Activated naive CD4-positive, alpha-beta T cell (primary cell): ENCODE measurements at places on chromosomes 1 and 21.

DNA sequence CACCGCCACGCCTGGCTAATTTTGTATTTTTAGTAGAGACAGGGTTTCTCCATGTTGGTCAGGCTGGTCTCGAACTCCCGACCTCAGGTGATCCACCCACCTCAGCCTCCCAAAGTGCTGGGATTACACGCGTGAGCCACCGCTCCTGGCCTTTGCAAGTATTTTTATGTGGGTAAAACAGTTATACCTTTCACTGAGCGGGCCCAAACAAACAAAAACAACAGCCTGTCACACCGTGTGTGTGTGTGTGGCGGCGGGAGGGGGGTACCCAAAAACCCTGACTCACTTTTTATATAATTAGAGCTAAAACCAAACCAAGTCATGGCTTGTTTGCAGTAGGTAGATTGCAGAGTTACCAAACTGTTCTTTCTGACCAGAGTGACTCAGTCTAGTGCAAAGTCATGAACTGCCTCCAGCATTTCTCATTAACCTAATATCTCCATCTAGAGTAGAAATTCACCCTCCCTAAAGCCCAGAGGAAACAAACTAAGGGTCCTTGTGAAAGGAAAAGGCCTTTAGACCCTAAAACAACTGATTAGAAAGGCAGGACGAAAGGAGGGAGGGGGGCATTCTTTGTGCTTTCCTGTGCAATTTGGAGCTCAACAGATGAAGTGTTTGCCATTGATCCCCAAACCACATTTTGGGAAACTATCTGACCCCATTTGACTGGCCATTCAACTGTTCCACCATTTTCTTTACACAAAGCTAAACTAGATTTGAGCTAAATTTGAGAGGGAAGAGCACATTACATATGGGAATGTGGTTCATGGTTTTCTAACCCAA is 181.0 kb downstream of the DHRS3 start:
- DNase-seq = no peak

- no peak for DNase-seq
Measured at GRCh38 chr1:86852782-86853408, 61.0 kb downstream of the SELENOF start.

DNA sequence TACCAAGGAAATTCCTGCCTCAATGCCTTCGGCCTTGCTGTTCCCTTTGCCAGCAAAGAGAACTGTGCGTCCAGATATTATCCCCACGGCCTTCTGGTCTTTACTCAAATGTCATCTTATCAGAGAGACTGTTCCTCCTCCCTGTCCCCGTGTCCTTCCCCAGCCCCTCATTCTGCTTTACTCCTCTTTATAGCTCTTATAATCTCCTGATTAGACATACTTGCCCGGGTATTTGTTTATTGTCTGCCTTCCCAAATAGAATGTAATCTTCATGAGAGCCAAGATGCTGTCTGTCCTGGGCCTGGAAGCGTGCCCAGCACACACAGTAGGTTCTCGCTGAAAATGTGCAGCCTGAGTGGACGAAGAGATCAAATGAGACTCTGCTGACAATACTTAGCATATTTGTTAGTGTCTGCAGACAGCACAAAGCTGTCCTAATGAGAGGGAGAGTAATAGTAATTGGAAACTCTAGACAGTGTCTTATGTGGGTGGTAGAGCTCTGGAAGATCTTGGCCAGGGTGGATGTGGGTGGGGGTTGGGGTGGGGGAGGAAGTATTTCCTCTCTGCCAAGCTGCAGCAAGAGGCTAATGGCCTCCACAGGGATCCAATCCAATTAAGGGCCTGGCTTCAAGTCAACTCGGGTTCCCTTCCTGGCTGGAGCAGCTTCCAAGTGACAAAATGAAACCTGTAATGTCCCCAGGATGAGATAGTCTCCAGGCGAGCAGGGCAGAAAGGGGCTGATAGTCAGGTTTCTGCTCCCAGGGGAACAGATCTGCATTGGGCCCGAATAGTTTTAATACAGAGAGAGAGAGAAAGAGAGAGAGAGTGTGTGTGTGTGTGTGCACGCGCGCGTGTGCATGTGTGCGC is 9.5 kb upstream of the CLIC4 start:
- DNase-seq = no peak

DNA sequence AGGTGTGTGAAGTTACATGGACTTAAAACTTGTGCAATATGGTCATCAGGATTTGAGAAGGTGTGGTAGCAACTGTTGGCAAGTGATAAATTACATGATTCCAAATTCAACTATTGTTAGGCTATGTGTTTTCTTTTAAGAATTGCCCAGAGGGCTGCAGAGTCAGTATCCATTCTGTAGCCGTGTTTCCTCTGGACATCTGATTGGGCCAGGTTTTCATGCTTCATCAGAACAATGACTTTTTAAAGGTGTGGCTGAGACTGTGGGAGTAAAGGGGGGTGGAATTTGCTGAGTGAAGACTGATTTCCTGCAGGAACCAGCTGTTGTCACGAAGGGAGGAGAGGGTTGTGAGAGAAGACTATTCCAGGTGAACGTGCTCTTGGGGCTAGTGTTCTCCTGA is 1.7 kb upstream of the HRNR start:
- DNase-seq = no peak

- no peak for DNase-seq
Measured at GRCh38 chr1:102896286-102896685, 212.0 kb downstream of the COL11A1 start.

DNA sequence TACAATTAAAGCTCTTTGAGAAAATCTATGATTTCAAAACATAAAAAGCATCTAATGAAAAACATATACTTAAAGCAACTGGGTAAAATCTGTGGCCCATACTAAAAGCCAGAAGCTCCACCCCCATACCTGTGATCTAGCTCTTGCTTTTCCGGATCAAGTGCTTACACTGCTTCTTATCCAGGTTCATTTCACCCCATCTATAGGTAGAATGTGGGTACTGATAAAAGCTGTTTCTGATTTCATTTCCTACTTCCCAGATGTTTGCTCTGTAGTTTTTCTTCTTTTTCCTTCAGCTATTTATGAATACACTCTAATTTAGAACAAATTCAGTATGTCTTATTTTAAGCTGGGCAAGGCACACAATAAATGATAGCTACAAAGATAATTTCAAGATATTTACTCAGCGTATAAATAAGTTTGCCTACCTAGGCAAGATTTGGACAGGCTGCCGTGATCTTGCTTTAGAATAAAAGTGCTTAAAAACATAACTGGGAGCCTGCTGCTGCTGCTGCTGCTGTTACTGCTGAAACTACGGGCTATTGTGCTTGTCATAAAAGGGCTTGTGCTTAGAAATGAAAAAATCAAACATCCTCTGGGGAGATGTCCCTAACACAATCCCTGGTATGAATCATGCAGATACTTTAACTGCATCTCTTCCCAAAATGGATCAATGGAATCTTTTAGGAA is 2.1 kb downstream of the SIPA1L2 start:
- no peak for DNase-seq

- DNase-seq = no peak
Measured at GRCh38 chr1:196808529-196809235, 10.8 kb upstream of the CFHR1 start.

DNA sequence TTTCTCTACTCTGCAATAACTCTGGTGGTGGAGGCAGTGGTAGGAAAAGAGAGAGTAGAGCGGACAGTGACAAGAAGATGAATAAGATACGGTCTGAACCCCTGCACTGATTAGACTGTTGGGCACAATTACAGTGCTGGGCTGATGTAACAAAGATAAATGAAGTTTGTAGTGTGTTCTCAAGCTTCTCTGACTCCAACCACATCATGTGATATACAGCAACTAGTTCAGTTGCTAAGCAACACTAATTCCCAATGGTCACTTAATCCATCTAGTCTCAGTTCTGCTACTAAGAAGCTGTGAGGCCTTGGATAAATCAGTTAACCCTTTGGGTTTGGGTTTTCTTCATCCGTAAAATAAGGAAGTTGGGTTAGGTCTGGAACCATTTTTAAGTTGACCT is 17.3 kb downstream of the DDR2 start:
- DNase-seq = no peak

DNA sequence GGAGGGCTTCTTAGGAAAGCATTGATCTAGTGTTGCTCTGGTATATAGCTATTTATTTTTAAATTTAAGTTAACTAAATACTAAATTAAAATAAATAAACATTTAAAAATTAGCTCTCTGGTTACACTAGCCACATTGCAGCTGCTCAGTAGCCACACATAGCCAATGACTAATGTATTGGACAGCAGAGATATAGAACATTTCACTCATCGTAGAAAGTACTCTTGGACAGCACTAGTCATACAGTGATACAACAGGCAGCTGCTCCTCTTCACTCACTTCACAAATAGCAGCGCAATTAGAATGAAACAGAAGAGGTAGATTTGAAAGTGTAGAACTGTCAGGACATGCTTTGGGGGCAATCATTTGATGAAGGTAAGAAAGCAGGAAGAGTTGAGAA is 245.4 kb downstream of the PBX1 start:
- no peak for DNase-seq

DNA sequence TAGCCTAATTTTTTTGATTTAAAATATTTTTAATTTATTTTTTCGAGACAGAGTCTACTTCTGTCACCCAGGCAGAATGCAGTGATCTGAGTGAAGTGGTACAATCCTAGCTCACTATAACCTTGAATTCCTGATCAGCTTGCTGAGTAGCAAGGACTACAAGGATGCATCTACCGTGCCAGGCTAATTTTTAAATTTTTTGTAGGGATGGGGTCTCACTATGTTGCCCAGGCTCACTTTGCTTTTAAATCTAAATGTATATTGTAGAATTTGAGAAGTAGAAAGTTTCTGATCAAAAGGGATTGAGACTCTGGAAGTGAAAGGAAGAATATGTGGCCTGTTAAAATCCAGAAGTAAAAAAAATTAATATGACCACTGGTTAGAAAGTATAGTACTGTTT is 1.6 kb downstream of the STX12 start:
- no peak for DNase-seq

GRCh38 chr1:175208773-175209492 is 16.4 kb upstream of the KIAA0040 start:
- peak; percentile 15 for DNase-seq

- no peak for DNase-seq
Measured at GRCh38 chr1:32052887-32053286, 19.9 kb upstream of the TMEM39B start.

GRCh38 chr1:85394130-85394529 is 70.8 kb downstream of the DDAH1 start:
- no peak for DNase-seq

DNA sequence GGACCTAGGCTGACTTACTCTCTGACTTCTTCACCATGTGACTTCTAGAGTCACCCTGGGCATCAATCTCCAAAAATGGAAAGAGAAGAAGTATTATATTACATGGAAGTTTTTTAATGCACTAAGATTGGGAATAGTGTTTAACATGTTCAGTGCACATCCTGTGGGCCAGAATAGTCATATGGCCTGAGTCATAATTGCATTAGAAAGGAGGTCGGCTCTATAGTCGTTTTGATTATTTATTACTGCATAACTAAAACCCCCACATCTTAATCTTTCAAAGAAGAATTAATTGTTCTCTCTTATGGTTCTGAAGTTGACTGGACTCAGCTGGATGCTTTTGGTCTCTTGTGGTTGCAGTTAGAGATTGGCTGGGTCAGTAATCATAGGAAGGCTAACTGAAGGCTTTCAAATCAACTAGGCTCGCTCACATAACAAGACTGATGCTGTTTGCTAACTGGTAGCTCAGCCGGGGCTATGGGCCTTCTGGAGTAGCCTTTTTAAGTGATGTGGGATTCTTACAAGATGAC is 810.6 kb upstream of the ADGRL4 start:
- no peak for DNase-seq

DNA sequence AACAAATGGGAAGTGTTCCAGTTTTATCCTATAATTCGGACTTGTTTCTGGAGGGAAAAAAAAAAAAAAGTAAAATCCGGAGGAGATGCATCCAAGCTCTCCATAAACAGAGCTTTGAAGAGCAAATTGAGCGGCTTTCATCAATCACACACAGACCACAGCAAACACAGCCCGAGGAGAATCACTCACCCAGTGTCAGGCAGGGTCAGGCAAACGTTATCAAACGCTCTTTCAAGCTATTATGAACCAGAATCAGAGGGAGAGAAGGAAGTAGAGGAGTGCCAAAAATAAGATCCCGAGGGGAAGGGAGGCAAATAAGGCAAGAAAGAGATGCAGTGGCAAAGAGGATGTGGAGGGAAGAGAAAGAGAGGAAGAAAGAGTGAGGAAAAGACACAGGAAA is 188.3 kb upstream of the CAMK1G start:
- DNase-seq = no peak

- no peak for DNase-seq
Measured at GRCh38 chr1:67228791-67229190, 62.5 kb downstream of the IL23R start.

DNA sequence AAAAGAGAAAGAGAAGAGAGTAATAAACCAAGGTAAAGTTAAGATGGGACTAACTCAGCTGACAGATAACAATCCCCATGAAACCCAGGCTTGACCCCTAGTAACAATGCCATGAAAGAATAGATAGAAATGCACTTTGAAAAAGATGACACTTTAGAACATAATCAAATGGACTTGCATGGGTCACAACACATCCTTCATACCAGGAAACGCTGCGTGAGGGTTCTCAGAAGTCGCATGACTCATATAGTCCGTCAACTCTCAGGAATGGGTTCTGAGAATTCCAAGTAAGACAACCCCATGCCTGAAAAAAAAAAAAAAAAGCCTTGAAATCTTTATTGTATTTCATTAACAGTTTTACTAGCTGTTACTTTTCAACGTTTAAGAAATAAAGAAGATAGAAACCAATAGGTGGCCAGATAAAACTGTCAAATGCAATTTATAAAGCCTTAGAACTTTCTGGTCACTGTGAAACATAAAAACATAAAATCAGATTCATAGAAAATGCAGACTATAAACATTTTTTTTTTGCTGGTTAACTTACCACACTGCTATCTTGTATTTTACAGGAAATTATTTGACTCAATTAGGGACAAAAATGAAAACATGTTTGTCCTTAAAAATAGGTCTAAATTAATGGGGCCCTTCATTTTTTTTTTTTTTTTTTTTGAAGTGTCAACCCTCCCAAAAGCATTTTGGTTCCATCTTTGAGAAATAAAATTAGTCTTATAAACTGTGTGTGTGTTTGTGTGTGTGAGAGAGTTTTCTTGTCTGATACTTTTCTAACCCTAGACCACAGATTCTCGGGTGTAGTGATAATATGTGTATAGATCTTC is 202.1 kb downstream of the NCAM2 start:
- no peak for DNase-seq

- DNase-seq = no peak
Measured at GRCh38 chr1:220318673-220319072, 46.4 kb upstream of the RAB3GAP2 start.

GRCh38 chr21:39251326-39251725 is 62.1 kb downstream of the BRWD1 start:
- DNase-seq = no peak
